ENCODE measurements at places on chromosomes 16 and 17.

DNA sequence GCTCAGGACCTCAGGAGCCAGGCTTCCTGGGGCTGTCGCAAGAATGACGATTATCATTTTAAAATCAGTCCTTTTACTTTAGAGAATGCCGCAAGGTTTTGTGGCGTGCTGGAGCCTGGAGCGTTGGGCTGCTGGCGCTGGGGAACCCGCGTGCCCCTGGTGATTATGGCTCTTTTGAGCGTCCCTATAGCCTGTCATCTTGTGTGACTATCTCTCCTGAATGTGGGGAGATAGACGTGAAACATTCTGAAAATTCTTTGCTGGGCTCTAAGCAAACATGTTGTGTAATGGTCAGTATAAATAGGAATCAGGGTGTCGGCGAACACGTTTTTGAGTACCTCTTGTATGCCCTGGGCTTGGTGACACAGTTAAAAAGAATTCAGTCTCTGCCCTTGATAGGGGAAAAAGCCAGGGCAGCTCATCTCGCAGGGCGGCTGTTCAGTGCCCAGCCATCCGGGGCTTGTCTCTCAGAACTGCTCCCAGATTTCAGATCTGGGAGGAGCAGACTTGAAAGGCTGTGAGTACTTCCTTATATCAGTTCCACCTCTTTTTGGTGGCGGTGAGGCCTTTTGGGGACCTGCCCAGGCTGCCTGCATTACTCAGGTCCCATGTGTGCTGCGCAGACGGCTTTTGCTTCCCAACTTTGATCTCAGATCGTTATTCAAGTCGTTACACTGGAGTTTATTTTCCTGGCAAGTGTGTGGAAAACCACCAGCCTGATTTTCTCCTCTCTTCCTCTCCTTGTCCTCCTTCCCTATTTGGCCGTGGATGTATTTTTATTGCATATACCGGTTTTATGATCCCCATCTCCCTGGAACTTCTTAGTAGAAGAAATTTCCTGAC is 973 bp downstream of the SLC7A6 start:
- peak; percentile 73 for DNase-seq

DNA sequence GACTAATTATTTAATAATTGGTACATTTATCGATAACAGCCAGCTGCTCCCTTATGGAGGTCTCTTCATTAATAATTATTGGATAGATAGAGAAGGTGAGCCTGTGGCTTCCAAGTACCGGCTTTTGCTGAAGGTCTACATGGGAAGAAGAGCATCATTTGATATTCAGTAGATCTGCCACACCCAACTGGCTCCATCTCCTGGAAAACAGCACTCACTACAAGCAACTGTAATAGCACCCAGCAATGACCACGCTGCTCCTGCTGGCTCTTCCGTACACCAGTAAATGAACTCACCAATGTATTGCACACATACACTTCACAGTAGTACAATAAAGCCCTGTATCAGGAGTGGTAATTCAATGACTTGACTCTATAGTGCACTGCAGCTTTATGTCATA is 19.5 kb downstream of the MARVELD3 start:
- DNase-seq, result peak; percentile 24

DNA sequence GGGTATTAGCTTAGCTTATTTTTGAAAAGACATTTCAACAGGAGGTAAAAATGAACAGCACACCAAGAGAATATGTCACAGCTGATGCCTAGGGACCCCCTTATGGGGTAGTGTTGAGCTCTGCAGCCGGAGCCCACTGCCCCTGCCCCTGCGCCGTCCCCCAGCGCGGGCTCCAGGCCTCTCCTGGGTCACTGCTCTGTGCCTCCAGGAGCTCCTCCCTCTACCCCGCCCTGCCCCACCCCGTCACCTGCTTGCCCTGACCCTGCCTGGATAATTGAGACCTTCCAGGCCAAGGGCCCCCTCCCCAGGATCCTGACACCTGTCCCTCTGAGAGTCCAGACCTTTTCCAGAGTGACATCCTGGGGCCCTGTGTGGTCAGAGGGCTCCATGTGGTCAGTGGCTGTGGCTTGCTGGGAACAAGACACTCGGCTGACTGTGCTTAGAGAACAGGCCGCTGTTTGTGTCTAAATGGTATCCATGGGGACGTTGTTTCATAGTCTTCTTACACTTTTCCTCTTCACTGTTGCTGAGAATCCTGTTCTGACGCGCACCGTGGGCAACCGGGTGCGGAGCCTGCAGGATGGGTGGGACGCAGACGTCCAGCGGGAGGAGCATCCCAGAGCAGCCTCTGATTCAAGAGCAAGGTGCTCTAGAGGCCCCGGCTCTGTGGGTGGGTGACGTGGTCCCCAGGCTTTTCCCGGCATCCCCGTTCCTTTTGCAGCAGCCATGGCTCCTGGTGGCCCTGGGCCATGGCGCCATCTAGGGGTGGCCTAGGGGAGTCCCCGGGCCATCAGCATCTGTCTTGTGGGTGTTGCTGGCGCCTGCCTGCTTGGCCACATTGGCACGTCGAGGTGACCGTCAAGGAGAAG is 20.0 kb upstream of the WFIKKN1 start:
- DNase-seq, result no peak

GRCh38 chr17:72528683-72529082 is 407.9 kb downstream of the SOX9 start:
- no peak for DNase-seq

GRCh38 chr17:73746314-73747073 is 102.2 kb upstream of the SDK2 start:
- DNase-seq, result no peak

- peak; percentile 47 for DNase-seq
These were observed 11.1 kb downstream of the TNS4 start for GRCh38 chr17:40490289-40490853.

- no peak for DNase-seq
These were observed 115.9 kb downstream of the ZFHX3 start for GRCh38 chr16:72932050-72932449.

DNA sequence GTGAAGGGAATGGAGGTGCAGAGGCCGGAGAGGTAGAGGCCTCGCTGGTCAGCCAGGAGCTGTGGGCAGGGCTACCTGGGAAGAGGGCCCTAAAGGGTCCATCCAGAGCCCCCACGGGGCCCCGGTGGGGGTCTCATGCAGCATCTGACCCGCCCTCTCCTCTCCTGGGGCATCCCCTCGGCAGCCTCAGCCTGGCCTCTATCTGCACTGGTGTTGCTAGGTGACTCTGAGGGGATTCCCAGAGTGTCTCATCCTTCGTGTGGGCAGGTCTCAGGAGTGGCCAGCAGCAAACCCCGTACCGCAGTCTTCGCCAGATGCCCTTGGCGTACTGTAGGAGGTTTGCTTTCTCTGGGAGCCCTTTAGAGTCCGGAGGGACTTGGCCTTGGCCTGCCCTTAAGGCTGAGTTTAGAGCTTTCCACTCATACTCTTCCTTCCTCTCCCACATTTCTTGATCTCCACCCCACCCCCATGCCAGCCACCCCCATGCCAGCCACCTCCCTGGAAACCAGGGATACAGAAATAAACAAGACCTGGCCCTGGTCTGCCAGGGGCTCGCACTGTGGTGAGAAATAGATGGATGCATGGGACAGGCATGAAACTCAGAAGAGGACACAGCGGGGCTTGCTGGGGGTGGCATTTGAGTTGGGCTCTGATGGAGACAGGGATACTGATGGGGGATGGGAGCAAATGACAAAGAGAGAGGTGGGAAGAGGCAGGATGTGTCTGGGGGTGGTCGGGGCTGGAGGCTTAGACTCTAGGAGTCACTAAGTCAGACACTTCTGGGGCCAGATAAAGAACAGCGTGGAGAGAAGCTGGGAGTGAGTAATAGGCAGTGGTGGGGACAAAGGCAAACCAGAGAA is 9.9 kb downstream of the SLC5A10 start:
- no peak for DNase-seq

All from OCI-M1 (cell line).